ENCODE measurements at places on chromosomes 5 and 9.
A peak's percentile ranks its signal among the peaks of the same experiment; 100 is the strongest.

- DNase-seq = no peak
Observed at GRCh38 chr9:117076571-117077290, 338.1 kb downstream of the ASTN2 start.

GRCh38 chr9:104826079-104826775 is 62.3 kb downstream of the NIPSNAP3B start:
- no peak for DNase-seq

GRCh38 chr9:132947756-132948155 is 3.3 kb upstream of the TSC1 start:
- DNase-seq = no peak

- DNase-seq = no peak
Observed at GRCh38 chr5:150175076-150175475, 8.5 kb downstream of the CDX1 start.

DNA sequence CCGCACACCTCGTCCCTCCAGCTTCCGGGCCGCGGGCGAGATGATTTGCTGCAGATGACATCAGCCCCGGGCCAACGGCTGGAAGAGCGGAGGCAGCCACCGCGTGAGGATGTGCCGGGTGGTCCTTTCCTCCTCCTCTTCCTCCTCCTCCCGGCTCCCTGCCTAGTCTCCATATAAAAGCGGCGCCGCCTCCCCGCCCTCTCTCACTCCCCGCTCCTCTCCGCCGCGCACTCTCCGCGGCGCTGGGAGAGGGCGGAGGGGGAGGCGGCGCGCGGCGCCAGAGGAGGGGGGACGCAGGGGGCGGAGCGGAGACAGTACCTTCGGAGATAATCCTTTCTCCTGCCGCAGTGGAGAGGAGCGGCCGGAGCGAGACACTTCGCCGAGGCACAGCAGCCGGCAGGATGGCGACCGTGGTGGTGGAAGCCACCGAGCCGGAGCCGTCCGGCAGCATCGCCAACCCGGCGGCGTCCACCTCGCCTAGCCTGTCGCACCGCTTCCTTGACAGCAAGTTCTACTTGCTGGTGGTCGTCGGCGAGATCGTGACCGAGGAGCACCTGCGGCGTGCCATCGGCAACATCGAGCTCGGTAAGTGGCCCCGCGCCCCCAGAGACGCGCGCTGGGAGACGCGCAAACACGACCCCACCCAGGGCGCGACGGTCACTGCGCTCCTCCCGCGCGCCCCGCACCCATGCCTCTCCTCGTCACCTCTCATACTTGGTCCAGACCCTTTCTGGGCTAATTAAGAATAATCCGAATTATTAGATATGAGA is at the start of gene MAP1B:
MAP1B (plus strand) TSS at position 345 of the 770 bp plus-strand sequence; CDS start at position 402, 57 bp downstream.
- DNase-seq = no peak

DNA sequence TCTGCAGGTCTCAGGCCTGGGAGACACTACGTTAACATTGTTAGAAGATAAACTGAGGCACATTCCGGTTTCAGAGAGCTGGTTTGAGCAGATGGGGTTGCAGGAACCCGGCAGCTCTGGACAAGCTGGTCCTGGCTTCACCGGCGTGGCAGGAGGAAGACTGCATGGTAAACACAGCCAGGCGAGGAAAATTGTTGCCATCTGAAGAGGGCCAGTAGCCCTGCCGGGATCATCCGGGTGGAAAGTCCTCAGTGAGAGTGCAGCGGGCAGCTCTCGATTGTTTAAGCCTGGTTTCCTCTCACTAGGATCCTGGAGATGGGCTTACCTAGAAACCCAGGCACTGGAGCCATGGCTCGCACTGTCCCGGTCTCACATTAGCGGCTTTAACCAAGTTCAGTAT is 226.9 kb downstream of the IRX2 start:
- no peak for DNase-seq

GRCh38 chr9:2722715-2723114 is 5.4 kb downstream of the KCNV2 start:
- DNase-seq = no peak

DNA sequence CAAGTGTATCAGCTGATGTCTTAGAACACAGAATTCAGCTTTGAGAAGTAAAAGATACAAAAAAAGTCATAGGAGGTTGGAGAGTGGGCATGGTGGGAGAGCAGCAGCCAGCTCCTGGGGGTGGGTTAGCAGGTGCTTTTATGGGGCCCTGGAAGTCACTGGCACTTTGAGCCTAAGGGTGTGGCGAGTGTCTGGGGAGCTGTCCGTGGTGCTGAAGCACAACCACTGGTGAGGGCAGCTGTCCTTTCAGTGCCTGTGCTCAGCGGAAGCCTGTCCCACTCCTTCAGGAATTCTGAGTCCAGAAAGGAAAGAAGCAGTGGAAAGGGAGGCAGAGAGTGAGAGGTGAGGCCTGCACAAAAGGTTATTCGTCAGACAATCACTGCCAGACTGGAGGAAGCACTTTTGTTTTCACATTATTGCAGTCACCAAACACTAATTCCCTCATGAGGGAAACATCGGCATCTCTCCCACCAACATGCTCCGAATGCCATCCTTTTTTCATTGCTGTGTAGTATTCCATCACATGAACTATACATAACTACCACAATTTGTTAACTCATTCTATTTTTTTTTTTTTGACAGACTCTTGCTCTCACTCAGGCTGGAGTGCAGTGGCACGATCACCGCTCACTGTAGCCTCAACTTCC is 59.4 kb upstream of the RAPGEF1 start:
- peak; percentile 87 for DNase-seq

- DNase-seq = no peak
Observed at GRCh38 chr5:150665044-150665443, 4.0 kb downstream of the MYOZ3 start.

GRCh38 chr5:169795338-169795737 is 158.3 kb downstream of the DOCK2 start:
- DNase-seq = no peak

- DNase-seq = no peak
Observed at GRCh38 chr5:76691467-76692273, 24.3 kb upstream of the F2R start.

- DNase-seq = peak; percentile 62
Observed at GRCh38 chr9:91714020-91714806, 235.8 kb downstream of the ROR2 start.

- no peak for DNase-seq
Observed at GRCh38 chr5:159128070-159128541, 28.4 kb upstream of the EBF1 start.

DNA sequence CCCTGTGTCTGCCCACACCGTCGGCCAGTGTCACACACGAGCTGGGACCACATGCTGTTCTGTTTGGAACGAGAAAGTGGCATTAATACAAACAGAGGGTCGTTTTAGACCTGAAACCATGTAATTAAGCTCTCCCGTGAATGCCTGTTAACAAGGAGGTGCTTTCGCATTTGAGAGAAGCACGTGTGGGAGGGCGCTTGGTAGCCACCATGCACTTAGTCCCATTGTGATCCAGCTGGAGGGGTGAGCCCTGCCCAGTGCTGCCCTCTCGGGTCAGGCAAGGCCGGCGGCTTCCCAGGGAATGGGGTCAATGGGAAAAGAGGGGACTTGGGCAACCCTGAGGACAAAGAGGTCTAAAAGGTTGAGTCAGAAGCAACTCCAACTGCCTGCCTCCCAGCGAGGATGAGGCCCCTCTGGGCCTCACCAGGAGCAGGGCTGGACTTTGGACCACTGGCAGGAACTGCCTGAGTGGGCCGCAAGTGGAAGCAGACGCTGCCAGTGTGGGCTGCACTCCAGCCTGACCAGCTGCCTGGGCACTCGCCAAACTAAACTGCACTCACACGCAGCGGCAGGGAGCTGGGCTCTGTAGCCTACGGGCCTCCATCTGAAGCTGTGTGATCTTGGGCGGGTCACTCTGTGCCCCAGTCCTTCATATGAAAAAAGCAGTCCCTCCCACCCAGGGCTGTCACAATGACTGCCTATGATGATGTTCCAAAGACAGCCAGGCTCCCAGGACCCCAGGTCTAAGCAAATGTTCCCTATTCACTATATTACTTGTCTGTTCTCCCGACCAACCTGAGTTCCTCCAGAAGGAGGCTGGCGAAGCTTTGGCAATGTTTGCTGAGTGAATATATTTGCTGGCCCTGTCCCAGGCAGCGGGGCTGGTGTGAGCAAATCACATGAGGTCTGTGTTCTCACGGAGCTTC is 195.7 kb downstream of the CDK5RAP2 start:
- DNase-seq = no peak

DNA sequence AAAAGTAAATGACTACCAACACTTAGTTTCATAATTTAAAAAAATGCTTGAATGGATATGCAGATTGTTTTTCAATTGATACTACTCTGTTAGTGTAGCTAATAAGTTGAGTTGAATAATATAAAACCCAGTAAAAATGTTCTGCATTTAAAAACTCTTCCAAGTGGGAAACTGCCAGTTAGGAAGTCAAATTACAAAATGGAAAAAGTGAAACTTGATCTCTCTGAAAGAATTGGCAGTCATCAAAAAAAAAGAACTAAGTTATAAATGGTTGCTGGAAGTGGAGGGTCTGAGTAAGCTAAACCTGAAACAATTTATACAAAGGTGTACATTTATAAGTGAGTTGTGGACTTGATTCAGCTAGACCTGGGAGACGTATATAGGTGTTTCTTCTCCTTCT is 52.4 kb downstream of the VCAN start:
- no peak for DNase-seq

DNA sequence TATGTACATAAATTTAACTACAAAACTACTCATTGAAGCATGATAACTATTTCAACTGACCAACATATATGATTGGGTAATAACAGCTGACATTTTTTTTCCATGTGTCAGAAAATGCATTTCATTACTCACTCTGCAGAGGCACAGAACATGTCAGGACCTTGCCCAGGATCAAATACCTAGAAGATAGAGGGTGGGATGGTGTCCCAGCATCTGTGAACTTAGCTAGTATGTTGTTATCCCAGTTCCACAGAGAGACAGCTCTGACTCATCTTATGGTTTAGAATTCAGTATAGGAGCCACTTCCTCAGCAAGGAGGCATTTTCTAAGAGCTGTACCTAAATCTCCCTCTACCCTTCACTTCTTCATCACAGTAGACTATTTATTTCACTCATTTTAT is 1198.6 kb upstream of the ACO1 start:
- no peak for DNase-seq

- DNase-seq = no peak
Observed at GRCh38 chr5:173472164-173472563, 143.9 kb upstream of the STC2 start.

- DNase-seq = no peak
Observed at GRCh38 chr5:104080646-104081175, 518.1 kb upstream of the NUDT12 start.

GRCh38 chr9:98491828-98492227 is 216.9 kb downstream of the GABBR2 start:
- DNase-seq = no peak

DNA sequence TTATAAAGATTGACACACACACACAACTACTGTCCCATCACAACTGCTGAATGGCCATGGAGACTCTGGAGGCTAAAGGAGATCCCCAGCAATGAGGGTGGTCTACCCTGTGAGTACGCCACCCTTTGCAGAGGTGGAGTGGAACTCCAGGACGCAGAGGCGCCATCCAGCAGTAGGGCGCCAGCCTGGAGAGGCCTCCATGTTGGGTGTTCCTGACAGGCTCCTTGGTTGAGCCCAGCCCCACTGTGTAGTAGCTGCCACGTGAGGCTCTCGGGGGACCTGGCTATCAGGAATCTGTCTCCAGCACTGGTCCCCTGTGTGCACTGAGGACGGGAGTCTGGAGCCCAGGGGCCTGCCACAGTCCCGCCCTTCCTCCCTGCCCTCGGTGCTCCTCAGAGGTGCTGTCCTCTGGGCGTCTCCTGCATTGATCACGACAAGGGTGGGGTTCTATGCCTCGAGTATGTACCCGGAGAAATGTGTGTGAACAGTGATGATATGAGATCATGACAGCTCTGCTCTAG is 72.3 kb downstream of the DAP start:
- DNase-seq = no peak

Data from activated CD8-positive, alpha-beta memory T cell treated with anti-CD3 and anti-CD28 coated beads, Interleukin-2, amount 50 U/mL, for 48 hours (primary cell).